ENCODE measurements at places on chromosomes 16 and 17. TPM values are rescaled to one million over a fixed set of nuclear protein-coding genes. Genes with fewer than 3 reads are reported as not detected.

The FOXO3B gene
- polyA plus RNA-seq = 4.7 TPM

The FLYWCH2 gene
- polyA plus RNA-seq = 34.6 TPM

The RDM1 gene
- 4.2 TPM for polyA plus RNA-seq

The ASGR1 gene
- polyA plus RNA-seq = 4.6 TPM

The PABPN1L gene
- not detected for polyA plus RNA-seq

The PLD6 gene
- 3.6 TPM for polyA plus RNA-seq

The JPH3 gene
- 0.53 TPM for polyA plus RNA-seq

The ST6GALNAC1 gene
- polyA plus RNA-seq = 0.30 TPM

The NTN1 gene
- 4.2 TPM for polyA plus RNA-seq

The CCL1 gene
- not detected for polyA plus RNA-seq

The ASPHD1 gene
- 0.80 TPM for polyA plus RNA-seq

The DPEP1 gene
- 47.0 TPM for polyA plus RNA-seq

The BRIP1 gene
- 11.7 TPM for polyA plus RNA-seq

The NGFR gene
- 9.0 TPM for polyA plus RNA-seq

The CHST4 gene
- 0.34 TPM for polyA plus RNA-seq

The TBX2 gene
- polyA plus RNA-seq = 76.5 TPM

The KLHL10 gene
- polyA plus RNA-seq = 0.26 TPM

Measured in right renal pelvis (tissue), 4 donors.